ENCODE measurements at places on chromosomes 4 and X. TPM values are rescaled to one million over a fixed set of nuclear protein-coding genes. Genes with fewer than 3 reads are reported as not detected.

DNA sequence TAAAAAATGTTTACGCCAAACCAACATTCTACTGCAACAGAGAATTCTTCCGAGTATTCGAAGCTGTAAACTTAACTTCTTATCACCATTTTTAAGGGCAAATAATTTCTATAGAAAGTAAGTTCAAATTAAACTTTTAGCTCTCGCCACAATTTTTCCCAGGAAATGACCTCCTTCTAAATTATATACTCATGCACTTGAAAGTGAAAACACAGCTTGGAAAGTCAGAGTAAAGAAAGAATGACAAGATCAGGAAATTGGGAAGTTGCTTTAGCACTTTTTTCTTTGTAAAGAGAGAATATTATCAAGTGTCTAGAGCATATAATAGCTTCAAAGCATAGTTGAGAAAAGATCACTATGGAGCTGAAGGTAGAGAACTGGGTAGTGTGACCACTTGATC is 1.2 kb downstream of the CYBB start:
- DNase-seq = no peak

DNA sequence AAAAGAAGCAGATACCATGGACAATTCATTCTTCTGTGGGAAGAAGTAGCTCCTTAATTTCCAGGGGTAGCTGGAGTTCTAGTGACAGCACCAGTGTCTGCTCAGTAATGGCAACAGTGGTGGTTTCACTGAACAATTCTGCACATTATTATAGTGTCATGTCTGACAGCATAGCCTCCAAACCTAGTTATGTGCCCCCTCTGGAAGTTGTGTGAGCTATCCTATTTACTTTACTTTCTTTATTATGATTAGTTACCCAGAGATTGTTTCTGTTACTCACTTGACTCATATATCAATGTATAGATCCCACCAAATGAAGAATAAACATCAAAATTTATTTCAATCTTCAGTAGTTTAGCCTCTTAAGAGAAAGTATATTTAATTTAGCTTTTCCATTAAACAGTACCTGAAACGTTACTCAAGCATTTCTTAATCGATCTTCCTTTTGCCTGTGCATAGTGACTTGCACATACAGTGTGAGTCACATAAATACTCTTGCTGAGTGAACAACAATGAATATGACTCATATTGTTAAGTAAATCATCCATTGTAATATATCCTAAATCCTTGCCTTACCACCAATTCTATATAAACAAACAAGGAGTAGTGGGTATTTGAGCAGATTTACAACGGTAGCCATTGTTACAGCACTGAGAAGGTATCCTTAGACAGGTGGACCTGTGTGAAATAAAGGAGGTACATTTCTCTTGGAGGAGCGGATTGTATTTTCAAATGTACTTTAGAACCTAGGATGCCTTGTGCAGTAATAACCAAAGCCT is 534.7 kb downstream of the ANKRD50 start:
- no peak for DNase-seq

DNA sequence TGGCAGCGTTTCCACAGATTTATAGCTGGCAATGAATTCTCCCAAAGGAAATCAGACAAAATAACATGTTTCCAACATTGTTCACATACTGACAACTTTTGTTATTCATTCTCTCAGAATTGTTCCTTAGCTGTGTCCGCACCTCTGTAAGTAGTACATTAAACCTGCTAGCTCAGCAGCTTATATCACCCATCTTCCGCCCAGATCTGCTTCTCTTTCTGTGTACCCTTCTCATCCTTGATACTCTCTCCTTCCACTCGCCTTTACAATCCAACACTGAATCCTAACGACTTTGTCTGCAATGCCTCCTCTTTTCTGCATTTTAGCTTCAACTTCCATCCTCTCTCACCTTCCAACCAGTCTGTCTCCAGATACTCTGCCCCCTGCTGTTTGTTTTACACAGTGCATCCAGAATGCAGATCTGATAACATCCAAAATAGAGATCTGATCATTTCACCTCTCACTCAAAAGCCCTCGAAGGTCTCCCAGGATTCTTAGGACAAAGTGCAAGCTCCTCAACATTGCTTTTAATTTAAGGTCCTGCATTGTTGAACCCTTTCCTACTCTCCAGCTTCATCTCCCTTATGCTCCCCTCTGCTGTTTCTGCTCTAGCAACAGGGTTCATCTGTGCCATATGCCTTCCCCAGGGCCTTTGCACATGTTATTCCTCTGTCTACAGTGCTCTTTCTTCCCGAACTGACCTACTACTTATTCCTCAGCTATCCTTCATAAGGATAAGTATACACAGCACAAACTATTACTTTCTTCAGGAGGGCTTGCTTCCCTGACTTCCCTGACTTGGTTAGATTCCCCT is 67.3 kb upstream of the VBP1 start:
- DNase-seq = no peak

- no peak for DNase-seq
Observed at GRCh38 chrX:45077748-45078424, 122.8 kb downstream of the DIPK2B start.

DNA sequence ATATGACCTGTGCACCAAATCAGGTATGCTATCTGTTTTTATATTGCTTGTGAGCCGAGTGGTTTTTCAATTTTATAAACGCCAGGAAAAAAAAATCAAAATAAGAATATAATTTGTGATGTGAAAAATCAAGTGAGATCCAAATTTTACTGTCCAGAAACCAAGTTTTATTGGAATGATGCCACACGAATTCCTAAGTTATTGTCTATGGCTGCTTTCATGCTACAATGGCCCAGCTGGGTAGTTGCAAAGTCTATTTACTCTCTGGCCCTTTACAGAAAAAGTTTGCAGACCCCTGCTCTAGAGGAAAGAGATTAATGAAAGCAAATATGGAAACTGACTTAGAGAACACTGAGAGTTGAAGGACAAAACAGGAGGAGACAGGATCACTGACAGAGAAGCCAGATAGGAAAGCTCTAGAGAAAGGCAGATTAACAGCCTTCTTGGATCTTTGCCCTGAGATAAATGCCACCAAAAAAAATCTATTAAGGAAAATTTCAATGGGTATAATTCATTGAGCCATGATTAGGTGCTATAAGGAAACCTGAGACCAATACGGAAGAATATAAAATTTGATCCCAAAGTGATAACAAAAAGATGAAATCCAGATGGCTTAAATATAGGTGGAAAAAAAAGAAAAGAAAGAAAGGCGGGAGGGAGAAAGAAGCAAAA is 29.8 kb downstream of the PRSS12 start:
- DNase-seq = no peak

DNA sequence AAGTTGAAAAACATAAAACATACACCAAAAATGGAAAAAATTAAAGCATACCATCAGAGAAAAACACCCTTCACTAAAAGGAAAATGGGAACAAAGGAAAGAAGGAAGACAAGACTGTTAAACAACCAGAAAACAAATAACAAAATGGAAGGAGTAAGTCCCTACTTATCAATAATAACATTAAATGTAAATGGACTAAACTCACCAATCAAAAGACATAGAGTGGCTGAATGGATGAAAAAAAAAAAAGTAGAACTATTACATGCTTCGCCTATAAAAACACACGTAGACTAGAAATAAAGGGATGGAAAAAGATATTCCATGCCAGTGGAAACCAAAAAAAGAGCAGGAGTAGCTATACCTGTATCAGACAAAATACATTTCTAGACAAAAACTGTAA is 19.4 kb upstream of the TMSB15A start:
- DNase-seq = no peak

Gene C4orf17
- polyA plus RNA-seq = 0.27 TPM

Gene EFHC2
- 6.5 TPM for polyA plus RNA-seq

Gene UGT2B7
- 101 TPM for polyA plus RNA-seq

Gene NPY2R
- polyA plus RNA-seq = 0.49 TPM

Gene SMIM31
- 0.70 TPM for polyA plus RNA-seq
